ENCODE measurements at places on chromosomes 2 and 18.
A peak's percentile ranks its signal among the peaks of the same experiment; 100 is the strongest.

DNA sequence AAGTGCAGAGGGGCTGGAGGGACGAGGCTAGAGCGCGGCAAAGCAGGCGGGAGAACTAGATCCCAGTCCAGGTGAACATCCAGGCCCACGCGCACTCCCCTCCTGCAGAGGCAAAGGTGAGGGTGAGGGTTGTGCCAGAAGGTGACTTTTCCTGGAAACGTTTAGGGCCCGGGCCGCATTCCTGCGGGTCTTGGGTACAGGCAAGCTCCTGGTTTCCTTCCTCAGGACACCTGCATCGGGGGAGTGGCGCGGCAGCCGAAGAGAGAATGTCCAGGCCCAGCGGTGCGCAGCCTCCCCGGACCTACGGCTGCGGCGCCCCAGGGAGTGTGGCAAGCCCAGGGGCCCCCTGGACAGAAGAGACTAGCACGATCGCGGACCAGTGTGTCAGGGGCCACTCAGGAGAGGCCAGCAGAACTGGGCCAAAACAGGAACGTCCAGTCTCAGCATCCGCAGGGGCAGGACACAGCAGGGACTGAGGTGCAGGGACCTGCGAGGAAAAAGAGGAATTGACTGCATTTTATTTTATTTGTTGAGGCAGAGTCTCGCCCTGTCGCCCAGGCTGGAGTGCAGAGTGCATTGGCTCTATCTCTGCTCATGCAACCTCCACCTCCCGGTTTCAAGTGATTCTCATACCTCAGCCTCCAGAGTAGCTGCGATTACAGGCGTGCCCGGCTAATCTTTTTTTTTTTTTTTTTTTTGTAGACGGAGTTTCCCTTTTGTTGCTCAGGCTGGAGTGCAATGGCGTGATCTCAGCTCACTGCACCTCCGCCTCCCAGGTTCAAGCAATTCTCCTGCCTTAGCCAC is 8.7 kb upstream of the IMPA2 start:
- no peak for DNase-seq

DNA sequence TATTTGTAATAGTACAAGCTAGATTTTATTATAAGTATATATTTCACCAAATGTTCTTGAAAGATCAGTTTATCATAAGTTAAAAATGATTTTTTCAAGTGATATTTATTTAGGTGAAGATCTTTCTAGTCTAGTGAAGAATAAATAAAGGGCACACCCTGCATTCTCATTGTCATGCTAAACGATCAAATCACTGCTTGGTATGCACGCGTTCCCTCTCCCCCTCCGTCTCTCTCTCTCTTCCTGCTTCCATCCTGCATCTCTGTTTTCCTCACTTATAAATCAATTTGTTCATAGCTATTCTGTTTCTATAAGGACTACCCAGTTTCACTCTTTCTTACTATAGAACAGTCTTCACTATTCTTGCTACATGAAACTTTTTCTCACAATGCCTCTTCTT is 1067.4 kb downstream of the LRP1B start:
- DNase-seq = no peak

DNA sequence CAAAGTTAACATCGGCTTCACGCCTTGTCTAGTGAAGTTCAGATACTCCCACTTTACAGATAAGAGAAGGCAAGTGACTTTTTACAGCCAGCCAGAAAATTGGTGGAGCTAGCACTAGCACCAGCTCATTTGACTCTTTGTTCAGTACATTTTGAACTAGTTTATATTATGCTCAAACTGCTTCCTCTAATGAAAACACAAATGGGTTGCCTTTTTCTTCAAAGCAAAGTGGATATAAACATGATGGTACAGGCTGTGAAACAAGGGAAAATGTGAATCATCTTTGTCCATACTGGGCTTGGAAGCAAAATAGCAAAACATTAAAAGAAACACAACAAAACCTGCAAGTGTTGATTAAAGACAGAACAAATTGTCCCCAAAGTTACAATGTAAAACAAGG is 99.6 kb upstream of the LHCGR start:
- DNase-seq = no peak

GRCh38 chr2:188292348-188293239 is 920 bp downstream of the GULP1 start:
- no peak for DNase-seq

GRCh38 chr2:74079522-74080341 is 68.0 kb downstream of the BOLA3 start:
- peak; percentile 80 for DNase-seq

DNA sequence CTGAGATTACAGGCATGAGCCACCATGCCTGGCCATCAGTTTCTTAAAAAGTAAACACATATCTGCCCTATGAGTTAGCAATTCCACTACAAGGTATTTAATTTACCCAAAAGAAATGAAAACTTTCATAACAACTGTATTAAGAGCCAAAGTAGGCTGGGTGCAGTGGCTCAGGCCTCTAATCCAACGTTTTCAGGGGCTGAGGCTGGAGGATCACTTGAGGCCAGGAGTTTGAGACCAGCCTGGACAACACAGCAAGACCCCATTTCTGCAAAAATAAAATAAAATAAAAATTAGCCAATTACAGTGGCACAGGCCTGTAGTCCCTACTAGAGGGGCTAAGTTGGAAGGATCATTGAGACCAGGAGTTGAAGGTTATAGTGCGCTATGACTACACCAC is 6.5 kb downstream of the ROCK2 start:
- no peak for DNase-seq

GRCh38 chr2:235278771-235279355 is 215.0 kb upstream of the AGAP1 start:
- DNase-seq = no peak

- DNase-seq = no peak
Observed at GRCh38 chr2:84858123-84858522, 22.8 kb downstream of the TRABD2A start.

DNA sequence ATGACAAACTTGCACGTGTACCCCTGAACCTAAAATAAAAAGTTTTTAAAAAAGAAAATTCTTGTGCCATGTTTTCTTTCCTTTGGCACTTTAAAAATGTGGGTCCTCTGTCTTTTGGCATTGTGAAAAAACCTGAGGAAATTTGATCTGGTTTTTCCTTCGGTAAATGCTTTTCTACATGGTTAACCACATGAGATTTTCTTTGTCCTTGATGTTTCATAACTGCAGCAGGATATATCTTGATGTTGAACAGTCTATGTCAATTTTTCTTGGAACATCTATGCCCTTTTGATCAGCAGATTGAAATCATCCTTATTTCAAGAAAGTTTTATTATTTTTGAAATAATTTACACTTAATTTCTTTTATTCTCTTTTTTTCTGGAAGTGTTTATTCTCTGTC is 109.1 kb downstream of the TMEM17 start:
- DNase-seq = no peak

- peak; percentile 32 for DNase-seq
Observed at GRCh38 chr2:105744909-105745853, at the start of gene NCK2. Gene NCK2, plus strand, starts transcription at chr2:105744912. Its CDS starts 110,152 bp downstream, at chr2:105855064.

DNA sequence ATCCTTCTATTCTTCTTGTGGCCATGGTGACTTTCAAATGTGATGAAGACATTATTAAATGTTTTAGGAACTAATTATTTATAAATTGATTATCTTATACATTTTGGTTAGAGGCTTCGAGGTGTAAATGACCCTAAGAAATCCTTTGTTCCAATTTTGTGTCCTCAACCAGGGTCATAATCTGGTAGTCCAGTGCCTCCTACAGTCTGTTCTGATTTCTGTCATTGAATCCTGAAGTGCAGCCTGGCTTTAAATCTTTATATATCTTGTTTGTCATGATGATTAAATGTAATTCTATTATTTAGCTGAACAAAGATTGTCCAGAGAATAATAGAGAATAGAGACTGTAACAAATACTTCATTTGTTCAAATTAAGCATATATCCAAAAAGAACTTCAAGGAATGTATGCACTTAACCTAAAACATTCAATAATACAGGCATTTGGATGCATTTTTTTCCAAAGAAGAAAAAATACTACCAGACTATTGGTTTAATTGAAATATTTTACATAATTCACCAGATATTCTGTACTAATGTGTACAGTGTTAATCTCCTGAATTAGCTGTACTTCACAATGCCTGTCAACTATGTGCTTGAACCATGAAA is 89.8 kb downstream of the PRPF40A start:
- DNase-seq = peak; percentile 27

DNA sequence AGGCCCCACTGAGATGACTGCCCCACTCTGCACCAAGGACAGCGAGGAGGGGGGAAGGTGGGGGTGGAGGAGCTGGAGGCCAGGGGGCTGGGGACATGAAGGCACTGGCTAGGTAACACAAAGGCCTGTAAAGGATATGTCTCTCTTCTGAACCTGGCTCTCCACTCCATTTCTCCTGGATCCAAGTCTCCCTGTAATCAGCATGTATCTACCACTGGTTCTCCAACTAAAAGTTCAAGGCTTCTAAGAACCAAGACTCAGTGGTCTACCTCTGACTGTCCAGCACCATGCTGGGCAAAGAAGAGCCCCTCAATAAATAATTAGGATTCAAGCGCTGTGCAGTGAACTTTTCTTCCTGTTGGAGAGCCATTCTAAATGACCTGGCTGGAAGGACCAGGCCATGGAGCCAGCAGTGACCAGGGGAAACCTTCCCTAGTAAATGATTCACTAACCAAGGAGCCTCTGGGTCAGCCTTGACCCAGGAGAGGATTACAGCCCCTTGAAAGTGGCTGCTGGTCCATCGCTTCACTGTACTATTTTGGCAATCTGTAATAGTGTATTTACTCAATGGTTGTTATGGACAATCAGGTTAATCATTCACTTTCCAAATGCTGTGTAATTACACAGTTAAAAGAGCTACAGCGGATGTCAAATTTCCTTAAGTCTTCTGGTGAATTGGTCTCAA is 73.2 kb downstream of the BCL11A start:
- no peak for DNase-seq

GRCh38 chr2:124025171-124025580 is at the start of gene CNTNAP5:
Gene CNTNAP5, plus strand, starts transcription at chr2:124025287. Its CDS starts 364 bp downstream, at chr2:124025651.
- DNase-seq = peak; percentile 43

DNA sequence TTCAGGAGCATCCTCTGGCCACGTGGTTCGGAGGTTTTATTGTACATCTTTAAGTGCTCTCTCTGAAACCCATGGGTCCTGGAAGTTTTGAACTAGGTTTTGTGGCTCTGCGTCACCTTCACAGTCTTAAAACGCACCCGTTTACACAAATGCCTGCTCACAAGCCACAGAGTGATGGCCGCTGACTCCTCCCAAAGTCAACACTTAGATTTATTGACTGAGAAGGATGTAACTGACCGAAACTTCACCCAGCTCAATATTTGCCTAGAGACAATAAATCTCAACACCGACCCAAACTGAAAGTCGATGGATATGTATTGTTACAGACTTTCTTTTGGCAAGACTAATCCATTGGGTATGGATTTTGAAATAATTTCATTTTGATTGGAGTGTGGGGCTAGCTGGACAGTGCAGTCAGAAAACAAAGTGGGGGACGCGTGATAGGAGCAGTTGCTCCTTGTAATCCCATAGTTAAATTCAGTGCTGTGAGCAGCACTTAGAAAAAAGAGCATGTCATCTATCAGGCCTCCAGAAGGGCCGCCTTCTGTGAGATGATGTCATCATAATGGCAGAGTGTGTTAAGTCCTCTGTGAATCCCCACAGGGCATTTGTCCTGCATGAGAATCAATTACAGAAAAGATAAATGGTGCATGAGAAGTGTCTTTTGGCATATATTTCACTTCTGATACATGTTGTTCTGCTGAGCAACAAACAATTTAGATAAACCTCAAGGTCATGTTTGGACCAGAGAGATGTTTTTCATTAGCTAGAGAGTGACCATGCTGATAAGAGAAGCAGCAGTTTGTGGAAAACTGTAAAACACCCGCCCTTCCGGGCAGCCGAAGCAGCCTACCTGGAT is 183.7 kb downstream of the INO80D start:
- no peak for DNase-seq

- no peak for DNase-seq
Observed at GRCh38 chr2:88875736-88876135, 184.3 kb downstream of the RPIA start.

DNA sequence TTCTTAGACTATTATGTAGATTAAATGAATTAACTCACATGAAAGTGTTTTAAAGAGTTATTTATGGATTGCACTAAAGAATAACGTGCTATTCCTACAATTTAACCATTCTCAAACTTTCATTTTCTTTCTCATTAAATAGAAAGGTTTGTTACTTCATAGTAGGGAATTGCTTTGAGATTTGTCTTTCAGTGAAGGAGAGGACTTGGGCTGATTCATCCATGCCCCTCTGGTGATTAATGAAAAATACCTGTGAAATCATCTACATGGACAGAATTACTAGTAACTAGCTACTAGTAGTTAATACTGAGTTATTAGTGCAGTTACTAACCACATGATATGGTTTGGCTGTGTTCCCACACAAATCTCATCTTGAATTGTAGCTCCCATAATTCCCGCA is 275.8 kb upstream of the CDH20 start:
- no peak for DNase-seq

DNA sequence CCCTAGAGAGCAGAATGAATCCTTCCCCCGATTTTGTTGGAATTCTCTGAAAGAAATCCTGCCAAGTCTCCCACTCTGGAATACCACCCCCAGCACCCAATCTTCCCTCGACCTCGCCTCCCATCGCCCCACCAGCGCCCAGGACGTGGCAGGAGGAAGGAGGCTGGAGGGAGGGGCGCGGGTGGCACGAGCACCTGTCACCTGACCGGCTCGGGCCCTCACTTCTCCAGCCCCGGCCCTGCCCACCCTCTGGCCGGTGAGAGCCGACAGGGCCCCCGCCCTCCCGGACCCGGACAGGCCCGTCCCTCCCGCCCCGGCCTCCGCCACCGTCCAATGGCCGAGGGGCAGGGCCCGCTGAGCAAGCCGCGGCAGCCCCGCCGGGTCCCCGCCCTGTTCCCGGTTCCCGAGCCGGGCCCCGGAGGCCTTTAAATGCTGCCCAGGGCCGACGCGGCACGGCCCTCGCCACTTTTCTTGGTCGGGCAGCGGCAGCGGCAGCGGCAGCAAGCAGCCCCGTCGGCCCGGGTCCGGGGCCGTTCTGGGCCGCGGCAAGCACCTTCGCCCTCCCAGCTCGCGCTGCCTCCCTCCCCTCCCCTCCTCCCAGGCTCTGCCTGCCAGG is at the start of gene LGALSL:
Gene LGALSL, plus strand, starts transcription at position 393 of the 616 bp plus-strand sequence. CDS start 384 bp downstream, outside the sequence.
- DNase-seq = peak; percentile 90

DNA sequence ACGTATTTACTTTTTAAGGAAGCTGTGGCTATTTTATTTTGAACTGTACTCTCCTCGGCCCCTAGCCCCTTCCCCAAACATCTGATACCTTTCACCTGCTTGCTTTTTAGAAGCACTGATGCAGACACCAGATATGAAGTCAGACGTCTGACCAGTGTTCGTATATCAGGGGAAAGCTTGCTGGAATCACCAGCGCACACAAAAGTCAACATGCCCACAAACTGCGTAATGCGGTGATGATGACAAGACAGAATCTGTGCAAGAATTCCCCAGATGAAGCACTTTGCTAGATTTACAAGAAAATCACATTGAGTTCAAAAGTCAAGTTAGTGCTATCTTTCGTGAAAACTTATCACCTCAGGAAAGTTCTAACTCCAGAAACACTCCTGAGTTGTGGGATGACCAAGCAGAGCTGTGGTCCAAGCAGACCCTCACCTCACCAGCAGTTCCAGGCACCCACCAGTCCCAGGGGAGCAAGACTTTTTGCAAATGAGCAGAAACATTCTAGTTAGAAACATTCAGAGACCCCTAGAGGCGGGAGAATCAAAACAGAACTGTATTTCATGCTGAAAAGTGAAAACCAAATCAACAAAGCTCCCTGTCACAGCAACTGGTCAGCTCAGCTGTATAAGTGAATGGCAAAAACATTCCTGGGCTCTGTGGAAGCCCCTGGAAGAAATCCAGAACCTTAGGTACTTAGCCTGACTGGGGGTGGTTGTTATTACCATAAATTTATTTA is 55.7 kb downstream of the INO80C start:
- no peak for DNase-seq

- no peak for DNase-seq
Observed at GRCh38 chr18:38709122-38709521, 1143.5 kb upstream of the CELF4 start.

- peak; percentile 8 for DNase-seq
Observed at GRCh38 chr2:154623819-154624218, 74.7 kb upstream of the KCNJ3 start.

Measured in GM10248 (cell line).